ENCODE measurements at places on chromosomes 7 and 10. TPM values are rescaled to one million over a fixed set of nuclear protein-coding genes. Genes with fewer than 3 reads are reported as not detected.

Gene CELF2
- 30.6 TPM for total RNA-seq

Gene CFAP69
- total RNA-seq, result 2.6 TPM

Gene PSD
- not detected for total RNA-seq

Gene TMEM176B
- total RNA-seq, result not detected

Gene OR6V1
- total RNA-seq, result not detected

Gene NUTM2A
- total RNA-seq, result 0.48 TPM

Gene HOXA6
- 4.0 TPM for total RNA-seq

Gene GCK
- total RNA-seq, result 0.19 TPM

Gene NPC1L1
- total RNA-seq, result not detected

Gene COPS6
- total RNA-seq, result 84.9 TPM

Gene DPYSL4
- total RNA-seq, result 47.4 TPM

Gene PROSER2
- 10.0 TPM for total RNA-seq

Gene KLF14
- total RNA-seq, result not detected

Gene FBXO24
- total RNA-seq, result 0.19 TPM

Gene SORCS1
- not detected for total RNA-seq

Data from vein endothelial cell (primary cell).